CD8-positive, alpha-beta memory T cell (primary cell): ENCODE measurements at places on chromosomes 12 and 14. TPM values are rescaled to one million over a fixed set of nuclear protein-coding genes. Genes with fewer than 3 reads are reported as not detected.

The ADCY6 gene
- not detected for polyA plus RNA-seq

The MED6 gene
- 41.1 TPM for polyA plus RNA-seq

The INHBC gene
- polyA plus RNA-seq = not detected

The MYH7 gene
- not detected for polyA plus RNA-seq

The DNAH10 gene
- not detected for polyA plus RNA-seq

The GAS2L3 gene
- not detected for polyA plus RNA-seq

GRCh38 chr14:70735043-70735442 is 74.3 kb downstream of the MAP3K9 start:
- no peak for DNase-seq

DNA sequence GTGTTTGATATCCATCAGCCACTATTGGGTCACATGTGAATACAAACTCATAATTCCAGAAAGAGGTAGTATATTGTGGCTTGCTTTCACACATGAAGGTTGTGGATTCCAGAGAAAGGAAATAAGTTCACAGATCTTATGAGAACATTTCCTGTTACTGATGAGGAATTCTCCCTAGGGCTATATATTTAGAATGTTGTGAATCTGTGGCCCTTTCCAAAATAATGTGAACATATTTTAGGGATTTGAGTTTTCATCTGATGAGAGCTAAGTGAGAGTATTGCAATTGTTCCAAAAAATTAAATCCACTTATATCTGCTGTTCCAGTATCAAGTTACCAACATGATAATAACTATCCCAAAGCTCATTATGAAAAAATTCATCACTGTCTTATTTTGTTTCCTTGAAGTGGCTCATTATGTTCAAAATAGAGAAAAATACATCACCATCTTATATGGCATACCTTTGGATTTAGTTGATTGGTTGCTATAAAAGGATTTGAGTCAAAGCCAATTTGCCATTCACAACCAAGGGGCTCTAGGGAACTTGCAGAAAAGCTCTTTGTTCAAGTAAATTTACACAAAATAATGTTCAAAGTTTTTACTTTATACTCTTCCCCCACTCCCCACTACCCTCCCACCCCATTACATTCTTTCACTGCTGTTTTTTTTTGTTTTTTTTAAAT is 76.3 kb downstream of the MYRFL start:
- no peak for DNase-seq

- no peak for DNase-seq
Observed at GRCh38 chr14:61643555-61643954, 51.8 kb upstream of the HIF1A start.

GRCh38 chr12:39873065-39873464 is 232.8 kb downstream of the SLC2A13 start:
- DNase-seq = no peak

DNA sequence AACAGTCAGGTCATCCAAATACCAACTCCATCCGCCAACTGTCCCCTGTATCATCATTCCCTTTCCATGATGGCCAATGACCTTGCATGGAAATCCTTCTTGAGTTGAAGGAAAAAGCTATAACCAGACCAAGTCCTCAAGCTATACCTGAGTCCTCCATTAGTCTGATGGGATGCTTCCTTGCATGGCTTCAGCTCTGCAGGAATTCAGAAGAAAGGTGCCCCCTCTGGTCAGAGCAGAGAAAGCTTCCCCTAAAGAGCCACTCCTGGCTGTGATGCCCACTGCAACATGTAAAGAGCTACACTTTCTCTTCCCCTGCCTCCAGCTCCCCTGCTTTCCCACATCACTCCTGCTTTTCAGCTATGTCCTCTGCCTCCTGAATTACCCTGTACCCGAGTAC is 43.1 kb upstream of the FKBP4 start:
- DNase-seq = no peak

GRCh38 chr12:23887055-23887835 is 62.2 kb downstream of the SOX5 start:
- no peak for DNase-seq

- DNase-seq = no peak
Observed at GRCh38 chr12:68839183-68840147, 31.5 kb downstream of the MDM2 start.

DNA sequence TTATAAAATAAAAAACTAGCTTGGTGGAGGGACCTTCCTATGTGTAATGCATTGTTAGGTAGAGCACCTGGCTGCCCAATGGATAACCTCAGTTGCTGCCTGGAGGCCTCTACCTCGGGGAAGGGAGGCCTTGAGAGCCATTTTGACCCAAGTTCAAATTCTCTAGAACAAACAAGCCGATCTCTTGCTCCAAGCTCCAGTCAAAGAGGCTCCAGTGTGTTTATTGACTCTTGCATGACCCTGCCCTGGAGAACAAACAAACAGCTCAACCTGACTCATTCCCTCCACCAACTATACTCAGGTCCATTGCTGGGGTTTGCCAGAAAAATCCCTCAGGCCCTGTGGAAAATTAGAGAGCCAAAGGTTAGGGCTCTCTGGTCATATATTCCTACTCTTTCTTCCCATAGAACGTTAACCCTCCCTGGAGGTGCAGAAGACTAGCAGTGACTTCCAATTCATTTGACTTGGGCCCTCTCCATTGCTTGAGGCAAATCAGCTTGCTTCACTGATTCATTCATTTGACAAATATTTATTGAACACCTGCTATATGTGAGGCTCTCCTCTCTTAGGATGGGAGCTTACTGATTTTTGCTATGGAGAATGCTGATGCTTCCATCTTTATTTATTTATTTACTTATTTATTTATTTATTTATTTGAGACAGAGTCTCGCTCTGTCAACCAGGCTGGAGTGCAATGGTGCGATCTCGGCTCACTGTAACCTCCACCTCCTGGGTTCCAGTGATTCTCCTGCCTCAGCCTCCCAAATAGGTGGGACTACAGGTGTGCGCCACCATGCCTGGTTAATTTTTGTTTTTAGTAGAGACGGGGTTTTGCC is 73.7 kb upstream of the CISTR start:
- no peak for DNase-seq

- no peak for DNase-seq
Observed at GRCh38 chr12:25496098-25496587, 56.9 kb downstream of the LMNTD1 start.

- no peak for DNase-seq
Observed at GRCh38 chr12:15037091-15037687, 64.3 kb downstream of the PDE6H start.

DNA sequence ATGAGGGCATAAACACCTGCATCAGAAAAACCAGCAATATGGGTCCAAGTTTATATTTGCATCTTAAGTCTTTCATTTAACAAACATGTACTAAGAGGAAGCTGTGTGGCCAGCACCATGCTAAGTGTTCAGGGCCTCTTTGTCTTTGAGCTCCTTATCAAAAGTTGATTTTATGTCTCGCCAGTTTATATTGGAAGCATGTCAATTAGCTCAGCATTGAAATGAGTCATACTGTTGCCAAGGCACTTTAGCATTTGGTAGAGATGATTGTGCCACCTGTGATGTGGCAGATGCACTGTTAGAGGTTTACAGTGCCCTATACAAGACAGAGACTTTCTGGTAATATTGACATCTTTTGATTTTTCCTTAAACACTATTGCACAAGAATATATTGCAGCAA is 68.5 kb downstream of the BHLHE41 start:
- DNase-seq = no peak

GRCh38 chr12:24838531-24838950 is 110.4 kb downstream of the BCAT1 start:
- no peak for DNase-seq

GRCh38 chr12:70948976-70949336 is 28.4 kb upstream of the PTPRR start:
- no peak for DNase-seq

GRCh38 chr14:100442498-100443490 is 119.7 kb downstream of the SLC25A47 start:
- no peak for DNase-seq

GRCh38 chr12:42474391-42474790 is 115.2 kb downstream of the PRICKLE1 start:
- DNase-seq = no peak

GRCh38 chr12:95227818-95228356 is 10.3 kb downstream of the VEZT start:
- no peak for DNase-seq

DNA sequence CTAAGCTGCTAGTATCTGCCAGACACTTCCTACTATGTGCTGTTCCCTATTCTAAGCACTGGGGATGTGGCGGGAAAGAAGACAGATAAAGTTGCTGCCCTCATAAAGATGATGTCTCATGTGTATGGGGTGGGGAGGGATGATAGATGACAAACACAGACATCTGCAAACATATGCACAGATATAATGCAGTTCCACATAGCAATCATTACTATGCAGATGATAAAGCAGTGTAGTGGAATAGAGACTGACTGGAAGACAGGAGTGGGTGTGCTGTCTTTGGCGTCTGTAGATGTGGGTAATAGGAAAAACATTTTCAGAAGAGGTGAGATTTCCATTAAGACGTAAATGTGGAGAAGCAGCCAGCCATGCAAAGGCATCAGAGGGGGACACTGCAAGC is 243.6 kb downstream of the DPY19L2 start:
- no peak for DNase-seq

GRCh38 chr12:69091442-69092017 is 147.8 kb upstream of the CPSF6 start:
- DNase-seq = no peak

GRCh38 chr14:66074537-66074936 is 411.6 kb upstream of the CCDC196 start:
- DNase-seq = no peak

GRCh38 chr12:24668563-24668962 is 280.3 kb downstream of the BCAT1 start:
- no peak for DNase-seq

DNA sequence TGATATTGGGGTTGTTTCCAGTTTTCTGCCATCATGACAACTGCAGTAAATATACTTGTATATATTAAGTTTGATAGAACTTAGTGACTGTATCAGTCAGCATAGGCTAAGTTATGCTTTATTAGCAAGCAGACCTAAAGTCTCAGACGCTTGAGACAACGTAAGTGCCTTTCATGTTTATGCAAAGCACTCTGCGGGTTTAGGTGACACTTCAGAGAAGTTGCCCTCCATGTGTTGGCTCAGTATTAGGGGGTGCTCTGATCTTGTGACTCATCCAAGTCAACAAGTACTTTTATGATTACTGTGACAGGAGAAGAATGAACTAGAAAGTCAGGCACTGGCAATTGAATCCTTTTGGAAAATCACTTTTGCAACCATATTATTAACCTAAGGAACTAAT is 13.3 kb upstream of the OTOGL start:
- no peak for DNase-seq

DNA sequence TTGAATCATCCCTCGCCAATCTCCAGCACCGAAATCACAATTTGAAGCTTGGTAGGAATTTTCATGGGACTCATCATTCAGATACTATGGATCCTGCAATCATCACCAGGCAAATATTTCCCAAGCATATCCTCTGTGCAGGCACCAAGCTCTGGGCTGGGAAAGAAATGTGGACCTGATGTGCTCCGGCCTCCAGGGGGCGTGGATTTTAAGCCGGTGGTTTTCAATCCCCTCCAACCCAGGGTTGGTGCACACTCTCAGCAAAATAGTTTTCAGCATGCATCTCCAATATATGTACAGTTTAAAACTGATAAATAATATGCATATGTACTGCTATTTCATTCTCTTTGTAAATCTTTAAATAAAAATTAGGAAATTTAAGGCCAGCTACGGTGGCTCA is 98.9 kb downstream of the RBM19 start:
- no peak for DNase-seq
